ENCODE measurements at places on chromosomes 2 and 18.

DNA sequence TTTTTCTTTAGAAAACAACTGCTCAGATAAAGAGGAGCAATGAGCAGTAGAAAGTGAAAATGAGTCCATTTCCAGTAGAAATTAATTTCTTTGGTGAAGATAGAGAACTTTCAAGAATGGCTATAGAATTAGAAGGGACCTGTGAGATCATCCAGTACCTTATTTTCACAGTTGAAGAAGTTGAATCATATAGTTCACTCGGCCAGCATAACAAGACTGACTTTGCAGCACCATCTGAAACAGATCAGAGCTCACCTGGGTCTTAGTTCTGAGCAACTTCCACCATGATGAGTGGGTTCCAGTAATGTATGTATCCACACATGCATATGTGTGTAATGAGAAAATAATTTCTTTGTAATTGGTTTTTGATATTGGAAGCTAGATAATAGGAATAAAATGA lies 58.6 kb downstream of the CERS6 start:
- no peak for DNase-seq

GRCh38 chr18:79597176-79597830 lies 82.3 kb upstream of the CTDP1 start:
- DNase-seq = no peak

DNA sequence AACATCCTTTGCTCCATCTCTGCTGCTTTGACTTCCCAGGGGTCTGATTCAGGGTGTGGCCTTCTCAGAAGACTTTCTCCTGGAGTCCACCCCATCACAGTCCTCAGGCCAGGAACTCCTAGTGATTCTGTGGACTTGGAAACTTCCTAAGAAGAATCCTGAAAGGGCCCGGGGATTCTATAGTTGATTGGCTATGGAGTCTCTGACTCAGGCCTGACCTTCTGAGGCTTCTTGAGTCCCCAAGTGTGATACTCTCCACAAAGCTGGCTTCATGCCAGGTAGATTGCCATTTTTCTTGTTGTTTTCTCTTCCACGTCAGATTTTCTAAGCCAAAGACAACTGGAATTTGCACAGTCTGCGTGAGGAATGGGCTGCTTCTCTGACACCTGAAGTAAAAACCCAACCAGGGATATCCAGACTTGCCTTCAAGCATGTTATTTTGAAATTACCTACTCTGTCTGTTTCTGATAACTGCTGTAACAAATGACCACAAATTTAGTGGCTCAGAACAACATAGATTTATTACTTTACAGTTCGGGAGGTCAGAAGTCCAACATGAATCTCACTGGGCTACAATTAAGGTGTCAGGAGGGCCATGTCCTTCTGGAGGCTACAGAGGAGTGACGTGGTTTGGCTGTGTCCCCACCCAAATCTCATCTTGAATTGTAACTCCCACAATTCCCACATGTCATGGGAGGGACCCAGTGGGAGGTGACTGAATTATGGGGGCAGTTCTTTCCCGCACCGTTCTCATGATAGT lies 69.3 kb downstream of the ALPK2 start:
- DNase-seq = no peak

GRCh38 chr18:10119991-10120390 lies 206.2 kb downstream of the VAPA start:
- DNase-seq = no peak

DNA sequence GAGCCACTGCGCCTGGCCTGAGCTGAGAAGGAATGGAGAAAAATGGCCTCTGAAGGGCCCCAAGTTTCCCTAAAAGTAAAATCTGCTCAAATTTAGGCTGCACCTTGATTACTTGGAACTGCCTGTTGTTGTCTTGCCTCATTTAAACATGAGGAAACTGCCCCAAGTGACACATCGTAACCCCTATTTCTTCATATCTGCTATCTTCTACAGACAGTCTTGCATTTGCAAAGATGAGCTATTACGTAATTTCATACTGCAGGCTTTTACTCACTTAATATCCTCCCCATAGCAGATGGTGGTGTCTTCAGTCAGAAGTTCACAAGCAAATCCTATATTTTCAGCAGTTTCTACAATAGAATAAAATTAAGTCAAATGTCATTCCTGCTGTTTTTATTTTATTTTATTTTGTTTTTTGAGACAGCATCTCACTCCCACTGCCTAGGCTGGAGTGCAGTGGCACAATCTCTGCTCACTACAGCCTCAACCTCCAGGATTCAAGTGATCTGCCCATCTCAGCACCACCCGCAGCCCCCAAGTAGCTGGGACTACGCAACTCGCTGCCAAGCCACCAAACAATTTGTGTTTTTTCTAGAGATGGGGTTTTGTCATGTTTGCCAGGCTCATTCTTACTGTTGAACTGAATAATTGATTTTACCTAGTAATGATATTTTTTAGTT lies 45.3 kb upstream of the NARS1 start:
- no peak for DNase-seq

- no peak for DNase-seq
These were observed 130.8 kb downstream of the FOXI3 start for GRCh38 chr2:88321449-88322248.

- DNase-seq = no peak
These were observed 775.4 kb downstream of the TSN start for GRCh38 chr2:122530814-122531213.

DNA sequence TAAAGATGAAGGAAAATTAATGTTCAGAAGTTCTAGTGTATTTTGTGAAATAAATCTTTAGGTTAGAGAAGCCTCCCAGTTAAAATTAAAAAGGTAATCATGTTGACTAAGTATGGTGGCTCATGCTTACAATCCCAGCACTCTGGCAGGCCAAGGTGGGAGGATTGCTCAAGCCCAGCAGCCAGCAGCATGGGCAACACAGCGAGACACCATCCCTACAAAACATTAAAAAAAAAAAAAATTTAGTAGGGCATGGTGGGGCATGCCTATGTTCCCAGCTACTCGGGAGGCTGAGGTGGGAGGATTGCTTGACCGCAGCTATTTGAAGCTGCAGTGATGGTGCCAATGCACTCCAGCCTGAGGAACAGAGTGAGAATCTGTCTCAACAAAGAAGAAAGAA lies 17.9 kb downstream of the XPO1 start:
- no peak for DNase-seq

GRCh38 chr18:49020621-49021021 lies 69.9 kb upstream of the SMAD7 start:
- DNase-seq = no peak

DNA sequence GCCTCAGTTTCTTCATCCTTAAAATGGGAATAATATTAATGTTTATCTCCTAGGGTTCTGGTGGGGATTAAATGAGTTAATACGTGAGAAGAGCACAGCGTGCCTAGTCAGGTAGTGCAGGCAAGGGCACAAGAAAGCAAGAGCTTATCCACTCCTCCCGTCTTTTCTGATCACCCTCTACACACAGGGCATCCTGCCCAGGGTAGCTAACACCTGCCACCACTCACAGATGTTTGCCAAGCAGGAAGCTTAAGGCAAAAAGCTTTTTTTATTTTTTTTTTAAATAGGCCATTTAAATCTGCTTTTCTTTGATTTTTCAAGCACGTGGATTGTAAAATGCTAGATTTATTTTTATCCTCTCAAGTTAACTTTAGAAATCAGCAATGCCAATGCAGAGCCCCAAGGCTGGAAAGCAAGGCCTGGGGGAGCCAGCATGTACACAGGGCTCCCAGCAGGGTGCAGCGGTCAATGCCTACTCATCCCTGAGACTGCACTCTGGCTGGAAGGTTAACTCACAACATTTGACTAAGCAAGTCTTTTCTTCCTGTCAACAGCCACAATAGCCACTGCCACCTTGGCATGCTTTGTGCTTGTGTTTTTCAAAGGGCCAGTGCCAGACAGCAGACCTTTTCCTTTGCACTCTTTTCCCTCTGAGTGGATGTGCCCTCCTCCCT lies 86.5 kb upstream of the ACAA2 start:
- no peak for DNase-seq

DNA sequence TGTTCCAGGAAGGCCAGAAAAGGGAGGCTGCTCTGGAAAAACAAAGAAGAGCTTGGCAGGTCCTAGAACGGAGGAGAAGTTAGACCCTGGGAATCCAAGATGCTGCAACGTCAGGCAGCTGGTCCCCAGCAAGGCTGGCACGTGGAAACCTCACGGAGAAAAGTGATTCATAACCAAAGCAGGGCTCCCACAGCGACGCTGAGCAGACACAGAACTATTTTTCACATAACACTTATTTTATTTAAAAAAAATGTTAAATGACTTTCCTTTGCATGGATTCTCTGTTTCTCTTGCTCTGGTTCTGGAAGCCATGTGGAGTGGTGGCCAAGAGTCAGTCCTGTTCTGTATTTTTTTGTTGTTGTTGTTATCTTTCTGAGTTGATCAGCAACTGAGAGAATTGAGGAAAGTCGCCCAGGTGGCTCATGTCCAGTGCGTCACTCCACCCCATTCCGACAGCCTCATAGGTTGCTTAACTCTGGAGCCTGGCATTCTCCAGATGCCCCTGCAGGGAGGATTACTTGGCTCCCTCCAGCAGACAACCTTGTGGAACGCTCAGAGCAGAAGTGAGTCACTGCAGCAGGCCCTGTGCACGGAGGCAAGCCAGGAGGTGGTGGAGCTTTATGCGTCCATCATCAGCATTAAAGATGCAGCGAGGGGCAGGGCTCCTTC lies 229.9 kb upstream of the HDAC4 start:
- no peak for DNase-seq

- no peak for DNase-seq
These were observed 27.2 kb downstream of the FAHD2B start for GRCh38 chr2:97067279-97068004.

- DNase-seq = no peak
These were observed 442.7 kb upstream of the MEIS1 start for GRCh38 chr2:65992198-65992554.

GRCh38 chr2:100040906-100041305 lies 101.5 kb downstream of the AFF3 start:
- no peak for DNase-seq

DNA sequence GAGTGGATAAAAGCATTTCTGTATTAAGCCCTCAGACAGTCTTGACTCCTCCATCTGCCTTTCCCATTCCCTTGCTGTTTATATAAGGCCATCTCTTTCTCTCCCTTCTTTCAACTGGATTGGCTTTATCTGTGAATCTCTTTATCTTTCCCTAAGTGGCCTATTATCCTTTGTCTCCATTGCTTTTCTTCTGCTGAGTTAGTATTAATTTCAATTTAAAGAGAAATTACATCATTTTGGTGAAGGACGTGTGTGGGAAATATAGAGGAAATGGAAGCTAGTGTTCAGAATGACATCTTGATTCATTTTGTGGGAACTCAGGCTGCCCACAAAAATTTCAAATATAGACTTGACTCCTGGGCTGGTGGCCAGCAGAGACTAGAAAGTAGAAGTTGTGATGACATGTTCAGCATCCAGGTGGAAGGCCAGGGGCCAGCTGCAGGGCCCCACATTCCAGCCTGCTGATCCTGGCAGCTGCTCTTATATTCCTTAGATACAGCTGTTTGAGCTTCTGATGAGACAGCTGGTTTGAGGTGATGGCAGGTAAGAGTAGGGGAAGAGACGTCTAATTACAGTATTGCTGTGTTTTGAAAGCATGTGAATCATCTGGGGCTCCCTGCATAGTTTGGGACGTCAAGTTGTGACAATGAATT lies 52.3 kb downstream of the DIS3L2 start:
- no peak for DNase-seq

DNA sequence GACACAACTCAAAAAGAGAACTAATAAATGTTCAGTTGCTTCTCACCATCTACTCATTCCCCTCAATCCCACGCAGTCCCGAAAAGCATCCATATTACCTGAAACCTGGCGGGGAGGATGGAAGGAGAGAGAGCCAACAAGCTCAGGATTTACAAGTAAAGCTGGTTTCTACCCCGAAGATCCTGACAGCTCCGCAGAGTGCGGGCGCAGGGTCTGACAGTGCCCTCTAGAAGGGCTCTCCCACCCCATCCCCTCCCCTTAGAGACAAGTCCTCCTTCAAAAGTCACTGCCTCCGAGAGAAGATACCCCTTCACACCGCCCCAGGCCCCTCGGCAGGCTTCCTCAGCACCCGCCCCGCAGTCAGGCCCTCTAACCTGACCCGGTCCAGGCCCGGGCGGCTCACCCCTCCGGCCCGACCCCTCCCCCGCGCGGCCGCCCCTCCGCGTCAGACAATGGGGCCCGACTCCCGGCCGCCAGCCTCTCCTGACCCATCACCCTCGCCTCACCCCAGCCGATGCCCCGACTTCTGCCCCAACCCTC lies 550 bp downstream of the RAB1A start:
- DNase-seq = no peak

DNA sequence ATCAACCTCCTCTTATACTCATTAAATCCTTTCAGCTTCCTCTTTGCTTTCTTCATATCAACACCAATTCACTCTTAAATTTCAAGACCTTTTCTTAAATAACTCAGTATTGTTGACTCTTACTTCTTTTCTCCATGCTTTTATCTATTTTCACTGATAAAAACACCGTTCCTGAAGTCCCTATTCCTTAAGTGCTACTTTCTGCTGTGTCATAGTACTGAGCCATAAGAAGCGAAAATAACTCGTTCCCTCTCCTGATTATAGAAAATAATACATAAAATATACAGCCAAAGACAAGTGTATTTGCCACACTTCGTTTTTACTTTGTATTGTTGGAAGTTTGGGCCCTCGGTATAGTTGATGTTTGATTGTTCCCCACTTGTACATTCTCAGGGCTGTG lies 181.0 kb downstream of the DIS3L2 start:
- no peak for DNase-seq

DNA sequence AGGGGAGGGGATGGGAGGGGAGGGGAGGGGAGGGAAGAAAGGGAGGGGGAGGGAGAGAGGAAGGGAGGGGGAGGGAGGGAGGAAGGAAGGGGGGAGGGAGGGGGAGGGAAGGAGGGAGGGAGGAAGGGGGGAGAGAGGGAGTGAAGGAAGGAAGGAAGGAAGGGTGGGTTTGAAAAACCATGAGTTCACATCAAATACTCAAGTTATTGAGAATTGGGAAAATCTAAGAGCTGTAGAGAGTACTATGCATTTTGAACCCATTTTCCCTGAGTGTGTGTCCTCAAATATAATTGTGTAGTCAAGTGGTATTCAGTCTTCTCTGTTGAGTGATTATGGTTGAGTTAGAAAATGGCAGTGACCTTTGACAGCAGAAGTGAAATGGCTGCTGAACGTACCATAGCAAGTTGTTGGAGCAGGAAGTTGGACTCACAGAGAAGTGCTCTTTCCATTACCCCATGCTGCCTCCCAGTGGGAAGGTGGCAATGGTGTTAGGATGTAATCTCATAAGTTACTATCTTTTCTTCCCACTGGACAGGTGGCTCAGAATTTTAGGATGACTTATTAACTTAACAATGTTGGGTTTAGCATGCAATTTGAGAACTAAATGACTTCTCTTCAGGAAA lies 214.6 kb downstream of the SETBP1 start:
- DNase-seq = no peak

DNA sequence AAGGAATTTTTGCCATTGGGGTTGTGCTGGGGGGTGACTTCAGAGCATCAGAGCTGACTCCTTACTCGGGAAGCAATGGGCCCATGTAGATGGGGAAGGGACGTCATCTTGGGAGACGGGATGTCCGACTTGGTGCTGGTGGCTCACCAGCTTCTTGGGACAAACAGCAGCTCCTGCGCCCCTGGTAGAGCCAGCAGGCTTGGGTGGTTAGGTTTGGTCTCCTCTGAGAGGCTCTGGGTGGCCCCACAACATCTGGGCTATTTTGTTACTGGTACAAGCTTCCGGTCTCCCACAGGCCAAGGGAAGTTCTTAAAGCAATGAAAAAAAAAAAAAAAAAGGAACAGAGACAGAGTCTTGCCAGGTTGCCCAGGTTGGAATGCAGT lies 1.8 kb downstream of the NGEF start:
- DNase-seq = no peak
